ENCODE measurements at places on chromosomes 5 and 9. TPM values are rescaled to one million over a fixed set of nuclear protein-coding genes. Genes with fewer than 3 reads are reported as not detected.

- DNase-seq: no peak
These were observed 180.4 kb downstream of the PRR16 start for GRCh38 chr5:120644516-120644915.

- no peak for DNase-seq
These were observed 253.4 kb downstream of the ARHGAP26 start for GRCh38 chr5:143023411-143024096.

Gene PFN3
- not detected for polyA plus RNA-seq

DNA sequence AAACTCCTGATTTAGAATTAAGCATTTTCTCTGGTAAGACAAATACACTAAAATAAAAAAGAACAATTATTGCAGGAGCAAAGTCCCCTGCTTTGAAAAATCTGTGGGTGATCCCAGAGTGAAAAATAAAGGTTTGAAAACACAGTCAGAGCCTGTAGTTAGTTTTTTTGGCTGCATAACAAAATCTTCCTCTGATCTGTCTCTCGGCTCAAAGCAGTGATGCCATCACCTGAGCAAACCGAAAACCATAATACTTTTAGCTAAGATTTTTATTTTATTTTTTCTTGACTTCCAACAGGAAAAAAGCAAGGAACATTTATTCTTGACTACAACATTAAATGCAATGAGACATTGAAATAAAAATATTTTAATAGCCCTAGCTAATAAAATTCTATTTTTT, 1.2 kb downstream of the CDH18 start:
- no peak for DNase-seq

Gene ECSCR
- 21.6 TPM for polyA plus RNA-seq

DNA sequence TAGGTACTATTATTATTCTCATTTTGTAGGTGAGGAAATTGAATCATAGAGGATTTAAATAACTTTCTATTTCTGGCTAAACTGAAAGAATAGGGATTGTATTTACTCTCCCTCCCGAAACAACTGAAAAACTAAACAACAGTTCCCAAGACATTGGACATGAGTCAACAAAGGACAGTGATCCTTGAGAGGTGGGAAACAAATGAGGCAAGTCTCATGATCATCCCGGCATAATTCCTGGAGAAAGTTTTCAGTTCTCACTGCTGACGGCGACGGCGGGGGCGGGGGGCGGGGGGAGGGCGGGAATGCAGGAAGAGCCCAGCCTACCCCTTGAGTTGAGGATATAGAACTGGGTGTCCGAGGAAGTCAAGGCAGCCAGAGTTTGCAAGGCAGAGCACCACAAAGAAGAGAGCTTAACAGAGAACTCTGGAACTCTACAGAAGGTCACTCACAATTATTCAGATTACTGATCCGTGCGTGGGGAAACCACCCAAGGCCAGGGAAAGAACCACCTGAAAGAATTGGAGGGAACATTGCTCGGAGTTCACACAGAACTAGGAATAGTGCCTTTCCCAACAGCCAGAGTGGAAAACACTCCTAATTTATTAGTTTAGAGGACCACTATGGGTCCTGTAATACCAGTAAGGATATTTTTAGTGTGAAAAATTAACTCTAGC, 27.4 kb upstream of the WHRN start:
- no peak for DNase-seq

DNA sequence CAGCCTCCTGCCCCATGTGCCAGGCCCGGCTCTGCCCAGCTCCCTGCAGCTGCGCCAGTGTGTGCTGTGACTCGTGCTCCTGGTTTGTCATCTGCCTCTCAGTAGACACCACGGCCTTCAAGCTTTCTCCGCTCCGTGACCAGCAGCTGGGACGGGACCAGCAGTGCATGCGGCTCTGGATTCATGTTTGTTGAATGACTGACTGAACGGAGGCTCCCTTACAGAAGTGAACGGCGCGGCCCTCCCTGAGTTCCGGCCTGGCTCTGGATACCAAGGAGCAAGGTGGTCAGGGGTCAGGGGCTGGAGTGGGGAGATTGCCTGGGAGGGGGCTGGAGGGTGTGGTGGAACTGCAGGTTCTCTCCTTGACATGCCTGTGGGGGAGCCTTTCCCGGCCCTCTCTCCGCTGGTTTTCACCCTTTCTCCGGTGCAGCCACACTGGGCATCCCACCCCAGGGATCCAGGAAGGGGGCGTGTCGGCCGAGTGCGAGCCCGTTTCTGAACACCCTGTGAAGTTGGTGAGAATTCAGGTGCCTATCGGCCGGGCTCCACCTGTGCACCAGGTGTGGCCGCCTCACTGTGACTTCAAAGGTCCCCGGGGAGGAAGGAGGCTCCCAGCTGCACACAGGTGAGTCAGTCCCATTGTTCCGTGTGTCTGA, 11.1 kb upstream of the CEP72 start:
- DNase-seq: peak; percentile 63
